Pancreas (tissue), 10 donors: ENCODE measurements at places on chromosomes 6 and 20.

GRCh38 chr6:144335311-144335861, 50.3 kb downstream of the UTRN start:
- DNase-seq, result no peak
- no peak overlapping the region for H3K4me3 ChIP-seq
- H3K27ac ChIP-seq, result no peak overlapping the region
- H3K36me3 ChIP-seq, result no peaks in the 10 kb centered on the region

GRCh38 chr6:107458672-107459282, 587 bp downstream of the PDSS2 start:
- no peaks in the 10 kb centered on the region for H3K27me3 ChIP-seq
- H3K36me3 ChIP-seq, result no peaks in the 10 kb centered on the region
- peak; percentile 38 for DNase-seq
- H3K4me1 ChIP-seq, result peaks cover 5% of the 10 kb centered on the region

GRCh38 chr6:159071843-159072769, 27.3 kb upstream of the TAGAP start:
- no peak overlapping the region for H3K27ac ChIP-seq
- H3K4me1 ChIP-seq, result peaks cover 5% of the 10 kb centered on the region
- H3K36me3 ChIP-seq, result no peaks in the 10 kb centered on the region
- no peak overlapping the region for H3K4me3 ChIP-seq
- no peak for DNase-seq

DNA sequence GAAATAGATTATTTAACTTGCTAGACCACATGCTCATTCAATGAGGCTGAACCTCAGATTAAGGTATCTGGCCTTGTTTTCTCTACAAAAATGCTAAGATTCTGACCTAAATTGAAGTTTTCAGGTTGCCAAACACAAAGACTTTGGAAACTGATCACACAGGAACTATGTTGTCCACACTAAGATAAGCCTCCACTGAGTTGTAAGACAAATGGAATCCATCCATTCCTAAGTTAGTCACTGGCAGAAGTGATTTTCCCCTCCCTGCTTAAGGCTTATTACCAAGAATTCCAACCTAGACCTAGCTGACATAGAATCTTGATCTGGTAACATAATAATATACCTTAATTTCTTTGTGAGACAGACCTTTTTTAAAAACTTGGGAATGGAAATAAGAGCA, 608.1 kb downstream of the TENT5A start:
- H3K36me3 ChIP-seq, result no peaks in the 10 kb centered on the region
- no peak overlapping the region for H3K4me3 ChIP-seq
- DNase-seq, result no peak
- no peaks in the 10 kb centered on the region for H3K4me1 ChIP-seq

GRCh38 chr6:121771937-121772720, 336.7 kb downstream of the GJA1 start:
- no peak for DNase-seq
- H3K4me3 ChIP-seq, result no peak overlapping the region
- H3K36me3 ChIP-seq, result no peaks in the 10 kb centered on the region
- no peaks in the 10 kb centered on the region for H3K4me1 ChIP-seq

DNA sequence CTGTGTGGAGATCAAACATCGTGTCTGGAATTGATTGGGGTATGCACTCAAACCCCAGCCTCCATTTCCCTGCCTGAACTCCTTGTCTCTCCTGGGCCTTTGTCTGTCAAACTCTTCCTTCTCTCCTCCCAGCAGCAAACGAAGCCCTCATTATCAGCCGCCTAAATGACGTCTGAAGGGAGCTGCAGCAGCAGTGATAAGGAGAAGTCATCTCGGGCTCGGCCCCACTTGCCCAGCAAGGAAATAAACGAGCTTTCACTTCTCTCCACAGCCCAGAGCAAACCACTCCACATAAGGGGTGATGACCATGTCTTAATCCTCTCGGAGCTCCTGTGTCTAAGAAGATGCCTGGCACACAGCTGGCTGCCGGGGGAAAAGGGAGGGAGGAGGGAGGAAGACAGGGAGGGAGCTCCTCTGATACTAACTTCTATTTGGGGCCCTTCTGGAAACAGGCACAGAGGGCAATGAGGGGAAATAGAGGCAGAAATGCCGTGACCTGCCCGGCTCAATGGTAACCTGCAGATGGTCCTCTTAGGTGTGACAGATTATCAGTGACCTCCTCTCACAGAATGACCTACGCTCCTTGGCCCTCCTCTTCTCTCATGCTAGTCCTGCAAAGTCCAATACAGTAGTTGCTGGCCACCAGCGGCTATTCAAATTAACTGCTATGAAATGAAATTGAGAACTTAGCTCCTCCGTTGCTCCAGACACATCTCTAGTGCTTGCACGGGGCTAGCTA, 100.4 kb downstream of the PXDC1 start:
- H3K27me3 ChIP-seq, result no peaks in the 10 kb centered on the region
- no peaks in the 10 kb centered on the region for H3K36me3 ChIP-seq
- no peak for DNase-seq

DNA sequence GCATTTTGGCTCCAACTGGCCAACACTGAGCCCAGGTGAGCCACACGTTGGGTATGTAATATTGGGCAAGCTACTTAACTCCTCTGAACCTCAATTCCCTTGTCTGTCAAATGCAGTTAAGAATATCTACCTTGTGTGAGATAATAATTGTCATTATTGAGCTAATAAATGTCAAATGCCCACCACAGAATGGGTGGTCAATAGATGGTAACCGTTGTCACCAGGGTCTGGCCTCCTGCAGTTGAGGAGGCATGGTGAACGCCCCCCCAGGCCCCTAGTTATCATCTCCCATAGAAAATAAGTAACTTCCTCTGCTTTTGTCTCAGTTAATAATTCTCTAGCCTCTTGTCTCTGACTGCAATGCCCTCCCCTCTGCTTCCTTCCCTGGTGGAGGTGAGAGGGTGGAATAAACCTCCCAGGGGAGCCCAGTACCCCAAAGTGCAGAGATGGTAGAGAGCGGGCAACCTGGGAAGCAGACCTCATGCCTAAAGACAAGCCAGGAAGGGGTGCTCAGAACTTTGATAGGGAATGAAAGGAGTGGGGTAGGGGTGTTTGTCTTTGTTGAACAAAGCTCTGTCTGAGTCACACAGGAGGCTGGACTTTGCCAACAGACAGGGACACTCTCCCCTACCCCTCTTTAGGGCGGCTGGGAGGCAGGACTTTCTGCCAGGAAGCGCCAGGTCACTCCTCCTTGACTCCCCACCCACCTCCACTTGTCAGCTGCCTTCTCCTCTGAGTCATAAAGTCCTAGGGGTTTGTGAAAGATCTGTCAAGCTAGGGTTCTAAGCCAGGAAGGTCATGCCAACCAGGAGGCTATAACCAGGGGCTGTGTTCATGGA, 1.3 kb upstream of the UNC5CL start:
- no peaks in the 10 kb centered on the region for H3K36me3 ChIP-seq
- H3K27ac ChIP-seq, result peak overlapping the region; percentile 74
- DNase-seq, result no peak
- peaks cover 40% of the 10 kb centered on the region for H3K4me1 ChIP-seq
- H3K27me3 ChIP-seq, result no peaks in the 10 kb centered on the region

DNA sequence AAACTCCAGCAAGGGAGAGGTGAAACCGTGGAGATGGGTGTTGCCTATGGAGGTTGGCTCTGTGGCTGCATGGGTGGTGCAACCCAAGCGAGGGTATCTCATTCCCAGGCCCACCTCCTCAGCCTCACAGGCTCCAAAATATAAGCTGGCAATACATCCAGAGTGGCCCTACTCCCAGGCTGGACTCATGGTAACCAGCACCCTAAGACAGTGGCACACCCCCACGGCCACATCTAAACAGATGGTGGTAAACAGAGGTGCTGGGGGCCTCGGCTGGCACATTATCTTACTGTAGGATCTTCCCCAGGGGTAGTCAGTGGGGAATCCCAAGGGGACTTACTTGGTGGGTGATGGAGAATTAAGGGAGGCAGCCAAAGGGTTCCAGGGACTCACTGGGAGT, 33.7 kb upstream of the CCND3 start:
- no peaks in the 10 kb centered on the region for H3K27me3 ChIP-seq
- no peak overlapping the region for H3K4me3 ChIP-seq
- no peak overlapping the region for H3K27ac ChIP-seq
- H3K4me1 ChIP-seq, result no peaks in the 10 kb centered on the region

DNA sequence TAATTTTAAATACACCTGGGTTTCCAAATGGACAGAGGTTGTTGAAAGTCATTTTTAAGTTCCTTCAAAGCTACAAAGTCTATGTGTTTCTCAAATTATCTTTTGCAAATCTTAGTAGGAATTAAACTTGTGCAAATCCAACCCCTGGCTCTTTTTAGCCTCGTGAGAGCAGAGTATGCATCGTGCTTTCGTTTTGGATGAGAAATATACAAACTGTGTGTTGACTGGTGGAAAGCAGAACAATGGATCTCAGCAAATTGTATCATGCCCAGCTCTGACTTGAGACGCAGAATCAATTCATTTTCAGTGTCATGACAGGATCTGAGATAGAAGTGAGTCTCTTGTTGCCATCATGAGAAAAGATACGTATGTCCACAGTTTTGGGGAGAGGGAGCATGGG, 542.4 kb upstream of the FLRT3 start:
- H3K36me3 ChIP-seq, result no peaks in the 10 kb centered on the region
- H3K27ac ChIP-seq, result no peak overlapping the region
- no peak overlapping the region for H3K4me3 ChIP-seq
